Regular cardiac myocyte (primary cell): ENCODE measurements at places on chromosomes 5 and 9. TPM values are rescaled to one million over a fixed set of nuclear protein-coding genes. Genes with fewer than 3 reads are reported as not detected.

CDKN2B gene
- total RNA-seq, result 10.2 and 22.0 TPM in 2 replicates

CCDC171 gene
- total RNA-seq, result 1.5 and 2.8 TPM in 2 replicates

CENPH gene
- total RNA-seq, result 3.9 and 18.2 TPM in 2 replicates

PCDHB5 gene
- 0.58 and 3.1 TPM in 2 replicates for total RNA-seq

KLHL9 gene
- 38.1 and 47.9 TPM in 2 replicates for total RNA-seq

AGXT2 gene
- not detected in 2 replicates for total RNA-seq

ROPN1L gene
- total RNA-seq, result 0.28 and 0.38 TPM in 2 replicates

MCIDAS gene
- total RNA-seq, result not detected in 2 replicates

KCNMB1 gene
- under 0.01 and 0.19 TPM in 2 replicates for total RNA-seq

SLC22A4 gene
- 1.2 and 2.3 TPM in 2 replicates for total RNA-seq

RNF183 gene
- not detected in 2 replicates for total RNA-seq

RHOBTB3 gene
- 284 and 356 TPM in 2 replicates for total RNA-seq

HTR4 gene
- not detected in 2 replicates for total RNA-seq

FYB1 gene
- under 0.01 and 0.77 TPM in 2 replicates for total RNA-seq

ZNF608 gene
- 2.5 and 5.1 TPM in 2 replicates for total RNA-seq

LECT2 gene
- not detected in 2 replicates for total RNA-seq

NMUR2 gene
- total RNA-seq, result not detected in 2 replicates

SHC3 gene
- 17.8 and 22.3 TPM in 2 replicates for total RNA-seq

SLC6A7 gene
- under 0.01 TPM in 2 replicates for total RNA-seq

MARCHF11 gene
- total RNA-seq, result not detected in 2 replicates

SHOC1 gene
- total RNA-seq, result under 0.01 TPM in 2 replicates

FOXI1 gene
- total RNA-seq, result under 0.01 TPM in 1 of 2 replicates, not detected in the other

NEUROG1 gene
- total RNA-seq, result not detected in 2 replicates

VLDLR gene
- total RNA-seq, result 7.5 and 30.4 TPM in 2 replicates

C5orf58 gene
- total RNA-seq, result under 0.01 TPM in 1 of 2 replicates, not detected in the other

TMEM174 gene
- not detected in 2 replicates for total RNA-seq

TOMM5 gene
- 148 and 249 TPM in 2 replicates for total RNA-seq

PAPPA gene
- 143 and 435 TPM in 2 replicates for total RNA-seq

GABRA1 gene
- not detected in 2 replicates for total RNA-seq

CLTB gene
- 95.0 and 155 TPM in 2 replicates for total RNA-seq

PCDHA4 gene
- 0.19 and 0.85 TPM in 2 replicates for total RNA-seq

EPB41L4B gene
- 2.3 and 3.3 TPM in 2 replicates for total RNA-seq

FOXD1 gene
- total RNA-seq, result 6.5 and 7.1 TPM in 2 replicates

LAMC3 gene
- total RNA-seq, result under 0.01 TPM in 2 replicates

FAXDC2 gene
- total RNA-seq, result 0.77 and 7.9 TPM in 2 replicates

CTNNA1 gene
- 408 and 457 TPM in 2 replicates for total RNA-seq

SPINK4 gene
- not detected in 2 replicates for total RNA-seq

GTF3C4 gene
- 9.0 and 12.5 TPM in 2 replicates for total RNA-seq

FRMD3 gene
- total RNA-seq, result 8.2 and 11.1 TPM in 2 replicates

RC3H2 gene
- 37.2 and 53.5 TPM in 2 replicates for total RNA-seq

EQTN gene
- not detected in 2 replicates for total RNA-seq

TMEM215 gene
- total RNA-seq, result not detected in 2 replicates

GPRIN1 gene
- total RNA-seq, result 1.7 and 6.1 TPM in 2 replicates

PCDHB13 gene
- 0.19 and 1.1 TPM in 2 replicates for total RNA-seq
